Activated naive CD4-positive, alpha-beta T cell (primary cell): ENCODE measurements at places on chromosomes 16 and 17.

DNA sequence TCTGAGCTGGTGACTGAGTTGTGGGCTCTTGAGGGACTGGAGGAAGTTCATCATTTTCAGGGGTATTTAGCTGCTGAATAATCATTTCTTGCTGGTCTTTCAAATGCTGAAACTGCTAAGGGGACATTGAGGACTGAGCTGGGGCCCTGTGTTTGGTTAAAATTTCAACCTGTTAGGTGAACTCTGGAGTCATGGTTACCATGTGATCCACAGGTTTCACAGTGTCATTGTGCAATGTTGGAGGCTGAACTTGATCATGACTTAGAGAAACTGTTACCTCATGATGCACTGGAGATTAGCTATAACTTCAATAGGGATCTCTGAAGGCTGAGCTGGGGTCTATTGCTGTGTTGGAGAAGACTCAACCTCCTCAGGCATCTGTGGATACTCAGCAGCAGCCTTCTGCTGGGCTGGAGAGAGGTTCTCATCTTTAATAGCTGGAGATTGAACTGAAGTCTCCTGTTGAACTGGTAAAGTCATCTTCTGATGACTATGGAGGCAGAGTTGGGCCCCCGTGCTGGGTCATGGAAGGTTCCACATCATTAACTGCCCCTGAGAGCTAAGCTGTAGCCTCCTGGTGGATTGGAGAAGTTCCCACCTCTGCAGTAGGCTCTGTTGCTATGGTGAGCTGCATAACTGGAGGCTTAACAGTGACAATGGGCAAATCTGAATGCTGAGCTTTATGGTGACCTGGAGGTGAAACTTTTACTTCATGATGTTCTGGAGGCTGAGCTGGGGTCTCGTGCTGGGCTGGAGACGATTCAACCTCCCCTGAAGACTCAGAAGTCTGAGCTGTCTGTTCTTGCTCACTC is 15.2 kb downstream of the RDM1 start:
- DNase-seq = no peak

DNA sequence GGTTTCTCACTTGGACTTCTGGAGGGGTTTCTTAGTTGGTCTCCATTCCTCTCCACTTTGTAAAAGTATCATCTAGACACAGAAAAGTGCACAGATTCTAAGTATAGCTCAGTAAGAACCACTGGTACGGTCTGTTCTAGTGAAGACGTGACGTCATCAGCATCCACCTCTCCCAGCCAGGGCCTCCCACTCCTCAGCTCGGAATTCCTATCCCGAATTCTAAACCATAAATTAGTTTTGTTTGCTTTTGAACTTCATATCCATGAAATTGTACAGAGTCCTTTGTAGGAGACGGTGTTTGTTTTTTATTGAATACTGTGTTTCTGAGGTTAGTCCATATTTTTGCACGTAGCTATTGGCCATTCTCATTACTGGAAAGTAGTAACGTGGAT is 25.5 kb downstream of the FOXK2 start:
- no peak for DNase-seq

GRCh38 chr17:78378225-78379130 is at the start of gene PGS1:
PGS1 (plus strand) TSS chr17:78378649; CDS start chr17:78378666, 17 bp downstream.
- peak; percentile 81 for DNase-seq

GRCh38 chr16:15452246-15452855 is 18.0 kb downstream of the BMERB1 start:
- no peak for DNase-seq

GRCh38 chr16:25189305-25189704 is 27.4 kb upstream of the AQP8 start:
- no peak for DNase-seq

DNA sequence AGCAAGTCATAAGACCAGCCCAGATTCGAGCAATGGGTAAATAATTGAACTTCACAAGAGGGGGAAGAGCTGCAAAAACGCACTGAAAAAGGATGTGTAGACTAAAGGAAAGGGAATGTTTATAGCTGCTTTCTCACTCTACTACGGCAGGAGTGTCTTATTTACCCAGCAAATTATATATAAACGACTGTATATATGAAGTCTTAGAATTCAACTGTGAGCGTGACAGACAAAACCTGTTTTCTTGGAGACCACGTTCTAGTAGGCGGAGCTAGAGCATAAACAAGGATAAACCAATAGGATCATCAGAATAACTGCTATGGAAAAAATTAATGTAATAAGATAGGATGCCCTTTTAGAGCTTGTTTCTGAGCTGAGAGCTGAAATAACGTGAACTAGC is 394.6 kb upstream of the MON1B start:
- DNase-seq = no peak

GRCh38 chr17:70527364-70527888 is 358.1 kb downstream of the KCNJ2 start:
- DNase-seq = no peak

DNA sequence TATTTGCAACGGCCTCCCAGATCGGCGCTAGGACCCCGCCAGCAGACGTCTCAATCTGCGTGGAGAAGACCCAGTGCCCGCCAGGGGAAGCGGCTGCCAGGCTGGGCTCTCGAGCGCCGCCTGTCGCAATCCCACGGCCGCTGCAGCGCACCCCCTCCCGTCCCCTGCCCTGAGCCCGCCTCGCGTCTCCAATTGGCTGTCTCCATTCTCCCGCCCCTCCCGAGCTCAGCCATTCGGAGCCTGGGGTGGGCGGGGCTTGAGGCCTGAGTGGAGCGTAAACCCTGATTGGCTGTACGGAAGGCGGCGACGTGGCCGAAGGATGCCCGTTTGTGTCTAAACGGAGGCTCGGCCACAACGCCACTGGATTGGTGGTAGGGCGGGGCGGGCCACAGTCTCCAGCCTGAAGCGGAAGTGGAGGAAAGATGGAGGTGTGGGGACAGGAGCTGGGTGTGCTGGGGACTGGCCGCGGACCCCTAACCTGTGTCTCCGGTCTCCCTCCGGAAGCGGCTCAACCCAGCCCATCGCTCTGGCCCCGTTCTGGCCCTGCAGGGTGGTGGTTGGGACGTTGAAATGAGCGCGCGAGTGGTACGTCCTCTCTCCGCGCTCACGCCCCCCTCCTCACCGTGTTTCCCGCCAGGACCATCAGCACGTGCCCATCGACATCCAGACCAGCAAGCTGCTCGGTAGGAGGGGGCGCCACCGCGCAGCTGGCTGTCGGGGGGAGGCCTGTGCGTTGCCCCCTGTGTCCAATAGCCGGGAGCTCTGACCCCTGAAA is at the start of gene CDK5RAP3:
Gene CDK5RAP3 (plus strand): TSS at position 389 of the 775 bp plus-strand sequence. CDS start 34 bp downstream, at position 423.
- DNase-seq = peak; percentile 96

DNA sequence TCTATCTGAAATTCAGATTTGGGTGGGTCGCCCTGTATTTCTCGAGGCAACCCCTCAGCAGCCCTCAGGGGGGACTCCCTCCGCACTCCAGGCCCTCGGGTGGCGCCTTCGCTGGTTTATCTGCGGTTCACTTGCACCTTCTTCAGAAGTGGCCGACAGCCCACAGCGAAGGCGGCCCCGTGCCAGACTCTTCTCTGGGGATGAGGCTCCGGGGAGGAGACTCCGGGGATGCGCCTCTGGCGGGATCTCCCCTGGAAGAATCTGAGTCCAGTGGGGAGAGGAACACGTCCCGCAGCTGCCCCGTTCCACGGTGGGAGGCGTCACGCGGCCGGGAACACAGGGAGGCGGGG is 63.9 kb upstream of the DNAJA2 start:
- DNase-seq = peak; percentile 18
